ENCODE measurements at places on chromosomes 4 and X.
A peak's percentile ranks its signal among the peaks of the same experiment; 100 is the strongest.

DNA sequence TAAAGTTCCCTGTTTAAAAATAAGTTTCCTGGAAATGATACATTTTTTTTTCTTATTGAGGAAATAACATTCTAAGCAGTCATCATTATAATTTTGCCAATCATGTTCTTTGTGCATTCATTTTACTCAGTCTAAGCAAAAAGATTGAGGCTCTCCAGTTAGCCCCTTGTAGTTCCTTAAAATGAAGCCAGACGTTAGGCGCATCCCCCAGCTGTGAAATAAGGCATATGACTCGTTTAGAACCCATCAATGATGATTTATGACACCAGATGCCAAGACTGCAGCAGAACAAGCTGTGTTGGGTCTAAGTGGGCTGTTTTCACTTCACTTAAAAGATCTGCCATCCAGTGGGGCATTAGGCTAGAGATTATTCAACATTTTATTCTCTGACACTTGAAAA is 17.0 kb downstream of the PDGFC start:
- H3K4me3 ChIP-seq = no peak overlapping the region
- H3K4me1 ChIP-seq = no peaks in the 10 kb centered on the region
- no peak for DNase-seq

DNA sequence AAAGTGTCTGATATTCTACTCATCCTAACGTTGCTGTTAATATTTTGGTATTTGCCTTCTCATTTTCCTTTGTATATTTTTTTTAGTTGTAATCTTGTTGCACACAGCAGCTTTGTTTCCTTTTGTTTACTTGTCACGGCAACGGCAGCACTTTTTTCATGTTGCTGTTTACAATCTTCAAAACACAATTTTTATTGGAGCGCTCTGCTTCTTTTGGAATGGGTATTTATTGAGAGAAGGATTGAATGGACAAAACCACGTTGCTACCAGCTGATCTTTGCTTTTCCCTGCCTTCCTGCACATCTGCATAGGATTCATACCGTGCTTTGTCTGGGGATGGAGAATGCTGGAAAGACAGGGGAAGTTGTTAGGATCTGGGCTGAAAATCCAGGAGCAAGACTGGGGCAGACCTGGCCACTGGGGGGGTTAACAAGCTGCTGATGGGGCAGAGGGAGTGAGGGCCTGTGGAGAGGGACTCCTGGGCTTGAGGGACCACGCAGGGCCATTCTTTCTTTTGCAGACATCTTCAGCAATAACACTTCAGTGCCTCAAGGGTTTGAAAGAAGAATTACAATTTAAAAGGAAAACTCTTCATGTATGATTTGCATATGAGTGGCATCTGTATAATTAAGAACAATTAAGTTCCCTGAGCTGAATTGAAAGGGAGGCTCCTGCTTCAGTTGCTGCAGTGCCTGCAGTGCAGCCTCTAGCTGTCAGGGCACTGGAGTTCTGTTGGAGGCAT is 69.8 kb downstream of the TMEM131L start:
- H3K27ac ChIP-seq = peak overlapping the region; percentile 56
- H3K27me3 ChIP-seq = no peaks in the 10 kb centered on the region
- no peak for DNase-seq
- H3K36me3 ChIP-seq = no peaks in the 10 kb centered on the region

- no peaks in the 10 kb centered on the region for H3K4me1 ChIP-seq
- H3K27ac ChIP-seq = no peak overlapping the region
- H3K27me3 ChIP-seq = no peaks in the 10 kb centered on the region
- H3K4me3 ChIP-seq = no peak overlapping the region
- DNase-seq = no peak
- no peaks in the 10 kb centered on the region for H3K36me3 ChIP-seq
Observed at GRCh38 chr4:58602022-58602421, 1491.8 kb upstream of the IGFBP7 start.

DNA sequence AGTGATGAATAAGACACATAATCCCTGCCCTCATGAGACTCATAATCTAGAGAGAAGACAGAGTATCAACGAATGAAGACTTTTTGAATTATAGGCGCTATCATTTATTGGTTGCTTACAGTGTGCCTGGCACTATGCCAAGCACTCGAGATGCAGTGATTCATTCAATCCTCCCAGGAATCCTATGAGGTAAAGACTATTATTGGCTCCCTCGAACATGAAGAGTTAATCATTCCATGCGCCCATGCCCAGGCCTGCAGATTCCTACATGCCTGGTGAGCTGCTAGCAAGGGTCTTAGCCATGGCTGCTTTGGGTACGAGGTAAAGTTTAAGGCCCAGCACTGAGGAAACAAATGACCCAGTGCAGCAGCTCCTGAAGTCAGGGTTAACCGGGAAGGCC is 47.0 kb downstream of the TEX13B start:
- DNase-seq = no peak
- no peaks in the 10 kb centered on the region for H3K36me3 ChIP-seq
- no peak overlapping the region for H3K4me3 ChIP-seq
- no peaks in the 10 kb centered on the region for H3K4me1 ChIP-seq
- H3K27me3 ChIP-seq = no peaks in the 10 kb centered on the region

DNA sequence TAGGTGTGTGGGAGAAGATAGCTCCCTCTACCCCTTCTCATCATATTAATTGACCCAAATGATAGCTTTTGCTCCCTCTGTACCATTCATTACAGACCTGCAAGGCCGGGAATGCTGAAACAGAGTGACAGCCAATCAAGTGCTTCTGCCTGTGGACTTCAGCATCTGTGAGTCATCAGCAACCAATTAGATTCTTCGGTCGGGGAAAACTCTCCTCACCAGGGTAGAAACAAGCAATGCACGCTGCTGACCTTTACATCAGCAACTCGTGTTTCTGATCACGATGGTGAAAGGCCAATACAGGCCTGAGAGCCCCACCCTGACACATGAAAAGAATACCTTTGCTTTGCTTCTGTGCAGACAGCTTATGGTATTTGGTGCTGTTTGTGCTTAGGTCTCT is 347.2 kb upstream of the DDX53 start:
- H3K36me3 ChIP-seq = no peaks in the 10 kb centered on the region
- no peak for DNase-seq
- H3K27me3 ChIP-seq = no peaks in the 10 kb centered on the region
- H3K4me1 ChIP-seq = no peaks in the 10 kb centered on the region
- H3K27ac ChIP-seq = no peak overlapping the region

DNA sequence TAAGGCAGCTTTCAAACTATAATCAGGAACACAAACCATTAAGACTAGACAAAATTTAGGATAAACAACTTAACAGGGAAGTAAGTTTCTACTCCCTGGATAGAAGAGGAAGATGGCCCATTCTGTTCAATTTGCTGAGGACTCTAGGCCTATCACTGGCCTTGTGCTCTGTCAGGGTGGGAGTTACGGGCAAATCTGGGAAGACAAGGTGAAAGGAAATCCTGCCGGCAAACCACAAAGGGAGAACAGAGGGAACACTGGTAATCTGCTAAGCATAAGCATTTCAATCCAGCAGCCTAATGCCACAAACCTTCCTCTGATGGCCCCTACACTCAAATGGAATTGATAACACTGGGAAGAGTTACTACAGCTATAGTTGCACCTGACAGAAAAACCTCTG is 8.3 kb downstream of the GPR82 start:
- H3K27ac ChIP-seq = no peak overlapping the region
- H3K4me3 ChIP-seq = no peak overlapping the region
- H3K27me3 ChIP-seq = no peaks in the 10 kb centered on the region
- H3K4me1 ChIP-seq = no peaks in the 10 kb centered on the region
- DNase-seq = no peak
- H3K36me3 ChIP-seq = no peaks in the 10 kb centered on the region

DNA sequence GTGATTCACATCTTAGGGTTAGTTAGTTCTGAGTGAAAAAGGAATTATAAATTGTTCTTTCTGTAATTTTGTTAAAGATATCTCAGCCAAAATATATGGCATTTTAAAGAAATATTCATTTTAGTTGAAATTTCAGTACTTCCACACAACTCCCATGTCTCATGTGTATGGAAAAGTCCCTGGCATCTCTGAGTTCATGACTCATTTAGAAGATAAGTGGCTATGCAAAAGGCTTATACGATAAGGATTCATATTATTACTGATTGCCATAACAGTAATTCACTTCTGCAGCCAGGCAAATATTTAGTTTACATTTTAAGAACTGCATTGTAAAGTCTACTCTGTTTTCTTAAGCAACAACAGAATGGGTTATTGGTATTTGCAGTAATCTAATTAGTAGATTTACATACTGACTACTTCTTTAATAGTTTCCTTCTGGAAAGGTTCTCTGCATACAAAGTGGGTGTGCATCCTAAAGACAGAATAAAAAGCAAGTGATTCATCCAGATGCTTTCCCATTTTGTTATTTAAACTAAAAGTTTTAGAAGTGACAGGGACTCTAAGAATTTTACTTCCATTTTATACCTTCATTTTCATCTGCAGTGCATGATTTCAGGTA is 682.4 kb upstream of the PABPC4L start:
- H3K4me3 ChIP-seq = no peak overlapping the region
- H3K27ac ChIP-seq = no peak overlapping the region
- H3K4me1 ChIP-seq = no peaks in the 10 kb centered on the region
- H3K36me3 ChIP-seq = no peaks in the 10 kb centered on the region
- no peaks in the 10 kb centered on the region for H3K27me3 ChIP-seq
- DNase-seq = no peak

GRCh38 chrX:119692191-119693039 is 553 bp downstream of the SEPTIN6 start:
- DNase-seq = peak; percentile 52
- H3K4me3 ChIP-seq = peak overlapping the region; percentile 88
- no peaks in the 10 kb centered on the region for H3K36me3 ChIP-seq
- H3K4me1 ChIP-seq = peaks cover 31% of the 10 kb centered on the region

- H3K27ac ChIP-seq = no peak overlapping the region
- DNase-seq = no peak
- H3K4me1 ChIP-seq = no peaks in the 10 kb centered on the region
- no peaks in the 10 kb centered on the region for H3K36me3 ChIP-seq
- no peaks in the 10 kb centered on the region for H3K27me3 ChIP-seq
Observed at GRCh38 chrX:43718546-43718945, 62.4 kb downstream of the MAOA start.

- H3K36me3 ChIP-seq = no peaks in the 10 kb centered on the region
- H3K4me1 ChIP-seq = no peaks in the 10 kb centered on the region
- H3K4me3 ChIP-seq = no peak overlapping the region
- H3K27ac ChIP-seq = no peak overlapping the region
Observed at GRCh38 chr4:180333162-180333561, 1910.0 kb upstream of the TENM3 start.

DNA sequence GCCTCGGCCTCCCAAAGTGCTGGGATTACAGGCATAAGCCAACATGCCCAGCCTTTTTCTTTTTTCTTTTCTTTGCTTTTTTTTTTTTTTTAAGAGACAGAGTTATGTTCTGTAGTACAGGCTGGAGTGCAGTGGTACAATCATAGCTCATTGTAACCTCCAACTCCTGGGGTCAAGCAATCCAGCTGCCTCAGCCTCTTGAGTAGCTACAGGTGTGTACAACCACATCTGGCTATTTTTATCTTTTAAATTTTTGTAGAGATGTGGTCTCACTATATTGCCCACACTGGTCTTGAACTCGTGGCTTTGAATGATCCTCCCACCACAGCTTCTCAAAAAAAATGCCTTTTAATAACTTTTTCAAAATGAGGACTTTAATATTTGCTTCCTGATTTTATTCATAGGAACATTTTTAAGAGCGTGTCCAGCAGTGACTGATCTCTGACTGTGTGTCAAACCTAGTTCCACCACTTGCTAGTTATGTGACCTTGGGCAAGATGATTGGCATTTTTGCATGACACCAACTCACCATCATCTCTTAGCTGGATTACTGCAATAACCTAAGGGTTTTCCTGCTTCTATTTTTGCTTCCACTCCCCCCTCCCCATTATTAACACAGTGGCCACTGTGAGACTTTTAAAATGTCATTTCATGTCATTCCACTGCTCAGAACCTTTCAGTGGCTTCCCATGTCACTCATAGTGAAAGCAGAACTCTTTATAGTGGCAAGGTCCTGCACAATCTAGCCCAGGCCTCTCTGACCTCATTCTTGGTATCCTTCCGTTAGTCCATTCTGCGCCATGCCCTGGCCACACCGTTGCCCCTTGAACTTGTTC is 4.5 kb upstream of the TNIP3 start:
- peaks cover 13% of the 10 kb centered on the region for H3K4me1 ChIP-seq
- no peak for DNase-seq
- H3K4me3 ChIP-seq = no peak overlapping the region

GRCh38 chr4:67746797-67747495 is 7.2 kb downstream of the GNRHR start:
- no peaks in the 10 kb centered on the region for H3K36me3 ChIP-seq
- no peaks in the 10 kb centered on the region for H3K27me3 ChIP-seq
- H3K27ac ChIP-seq = no peak overlapping the region
- H3K4me3 ChIP-seq = no peak overlapping the region
- DNase-seq = no peak

DNA sequence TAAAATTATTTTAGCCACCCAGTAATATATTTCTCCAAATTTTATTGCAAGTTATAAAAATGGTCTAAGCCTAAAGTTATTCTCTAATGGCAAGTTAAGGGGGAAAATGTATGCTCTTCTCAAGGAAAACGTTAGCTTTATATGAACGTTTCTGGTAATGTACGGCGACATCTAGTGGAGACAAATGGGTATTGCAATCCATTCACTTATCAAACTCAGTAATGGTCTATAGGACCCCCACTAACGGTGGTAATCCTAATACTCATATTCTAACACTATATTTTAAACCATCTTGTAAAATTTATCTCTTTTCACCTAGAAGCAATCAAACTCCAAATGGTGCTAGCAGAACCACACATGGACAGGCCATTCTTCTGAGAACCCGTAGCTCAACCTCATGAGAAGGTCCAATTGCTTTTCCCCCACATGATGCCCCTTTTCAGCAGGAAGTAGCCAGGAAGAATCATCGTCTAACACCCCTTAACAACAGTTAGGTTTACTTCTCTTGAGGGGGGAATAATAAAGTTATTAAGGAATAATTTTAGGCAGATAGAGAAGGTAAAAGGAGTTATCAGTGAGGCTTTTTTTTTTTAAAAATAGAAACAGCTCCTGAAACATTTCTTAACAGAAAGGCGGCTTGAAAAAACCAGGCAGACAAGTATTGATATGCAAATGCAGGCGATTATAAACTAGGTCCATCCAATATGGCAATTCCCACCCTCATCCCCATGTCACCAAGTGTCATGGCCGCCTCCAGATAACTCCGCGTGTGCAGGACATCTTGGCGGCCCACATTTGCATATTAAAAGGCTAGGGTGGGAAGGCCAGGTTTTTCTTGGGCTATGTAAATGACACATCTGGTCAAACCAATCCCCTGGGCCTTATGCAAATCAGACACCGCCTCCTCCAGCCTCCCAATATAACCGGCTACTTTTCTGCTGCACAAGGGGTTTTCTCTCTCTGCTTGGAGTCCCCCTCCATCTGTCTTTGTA is 35.0 kb downstream of the NUDT11 start:
- no peak overlapping the region for H3K27ac ChIP-seq
- no peak for DNase-seq
- H3K27me3 ChIP-seq = no peaks in the 10 kb centered on the region
- H3K4me1 ChIP-seq = no peaks in the 10 kb centered on the region
- H3K4me3 ChIP-seq = no peak overlapping the region

GRCh38 chrX:15864629-15865028 is 10.0 kb upstream of the AP1S2 start:
- H3K36me3 ChIP-seq = no peaks in the 10 kb centered on the region
- no peak overlapping the region for H3K4me3 ChIP-seq
- no peaks in the 10 kb centered on the region for H3K4me1 ChIP-seq

Measured in effector memory CD4-positive, alpha-beta T cell (primary cell).